ENCODE measurements at places on chromosomes 7 and 10.

GRCh38 chr7:96330193-96330592 is 8.3 kb upstream of the SLC25A13 start:
- DNase-seq: peak; percentile 90

- DNase-seq: no peak
These were observed 136.0 kb upstream of the WDR11 start for GRCh38 chr10:120715171-120715570.

DNA sequence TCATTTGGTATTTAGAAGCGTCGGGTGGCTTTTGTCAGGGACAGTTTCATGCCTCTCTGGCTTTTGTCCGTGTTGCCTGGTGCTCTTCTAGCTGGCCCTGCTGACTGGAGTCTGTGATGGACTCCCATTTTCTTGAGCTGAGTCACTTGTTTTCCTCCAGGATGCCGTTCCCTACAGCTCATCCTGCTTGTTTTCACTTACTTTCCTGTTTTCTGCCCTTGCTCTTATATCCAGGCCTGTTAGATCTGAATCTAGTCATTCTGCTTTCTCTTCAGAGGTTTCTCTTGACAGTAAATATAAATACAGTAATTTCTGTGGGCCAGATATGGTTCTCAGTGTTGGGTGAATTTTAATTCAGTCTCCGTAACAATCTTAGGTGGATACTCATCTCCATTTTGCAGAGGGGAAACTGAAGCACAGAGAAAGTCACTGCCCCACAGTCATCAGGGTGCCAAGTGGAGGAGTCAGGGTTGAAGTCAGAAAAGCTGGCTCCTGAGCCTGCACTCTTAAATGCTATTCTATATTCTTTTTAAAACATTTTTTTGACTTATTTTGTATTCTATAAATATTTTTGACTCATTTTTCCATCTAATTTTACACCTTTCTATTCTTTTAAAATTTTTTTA is 85.4 kb downstream of the CCNY start:
- DNase-seq: peak; percentile 91

DNA sequence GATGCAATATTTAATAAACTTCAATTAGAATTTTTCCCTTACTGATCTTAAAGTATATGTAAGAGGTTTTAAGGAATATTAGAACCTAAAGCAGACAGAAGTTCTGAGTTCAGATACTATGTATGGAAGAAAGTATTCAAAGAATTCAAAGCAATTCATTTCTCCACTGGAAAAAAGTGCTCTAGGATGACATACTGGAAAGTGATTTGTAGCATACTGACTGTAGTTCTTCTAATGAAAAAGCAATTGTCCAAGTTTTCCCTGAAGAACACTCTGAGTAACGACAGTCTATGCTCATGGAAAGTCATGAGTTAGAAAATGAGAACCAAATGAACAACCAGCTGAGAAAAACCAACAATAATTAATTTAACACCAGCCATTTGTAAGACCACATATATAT is 180.8 kb upstream of the SLC26A5 start:
- no peak for DNase-seq

GRCh38 chr7:26101361-26102151 is 50.4 kb upstream of the NFE2L3 start:
- no peak for DNase-seq

GRCh38 chr7:154598864-154599263 is 404.1 kb downstream of the PAXIP1 start:
- DNase-seq: no peak

DNA sequence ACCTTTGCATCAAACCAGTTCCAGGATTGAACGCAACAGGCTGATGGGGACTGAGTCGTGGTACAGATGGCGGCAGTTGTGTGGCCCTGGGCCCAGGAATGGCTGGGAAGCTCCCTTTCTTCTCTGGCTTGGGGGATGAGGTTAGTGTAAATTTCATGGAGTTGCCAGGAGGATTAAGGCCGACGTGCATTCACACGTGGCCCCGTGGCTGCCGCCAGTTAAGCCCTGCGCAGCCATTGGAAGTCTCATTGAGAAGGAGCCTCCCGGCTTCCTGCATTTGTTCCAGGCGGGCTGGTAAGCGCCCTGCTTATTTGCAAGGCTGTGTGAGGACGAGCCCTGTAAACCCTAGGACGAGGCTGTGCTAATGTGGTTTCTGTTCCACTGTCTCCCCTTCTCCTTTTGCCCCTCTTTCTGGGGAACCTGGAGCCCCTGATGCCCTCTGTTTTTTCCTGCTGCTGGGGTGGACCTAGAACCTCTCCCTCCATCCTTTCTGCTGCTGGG is 174.7 kb upstream of the TNRC18 start:
- DNase-seq: no peak

- DNase-seq: peak; percentile 46
These were observed 106.1 kb downstream of the PRKCQ start for GRCh38 chr10:6473901-6474370.

DNA sequence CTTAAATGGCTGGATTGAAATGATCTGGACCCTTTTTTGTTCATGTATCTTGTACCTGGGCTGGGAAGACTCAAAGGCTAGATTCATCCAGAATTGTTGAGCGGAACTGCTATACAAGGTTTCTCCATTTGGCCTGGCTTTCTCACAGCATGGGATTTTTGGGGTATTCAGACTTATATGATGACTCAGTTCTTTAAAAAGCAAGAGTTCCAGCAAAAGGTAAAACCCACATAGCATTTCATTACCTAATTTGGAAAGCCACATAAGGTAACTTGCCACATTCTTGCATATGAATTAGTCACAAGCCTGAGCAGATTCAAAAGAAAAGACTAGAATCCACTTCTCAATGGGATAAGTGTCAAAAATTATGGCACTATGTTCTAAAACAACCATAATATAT is 137.4 kb downstream of the HGF start:
- peak; percentile 74 for DNase-seq

DNA sequence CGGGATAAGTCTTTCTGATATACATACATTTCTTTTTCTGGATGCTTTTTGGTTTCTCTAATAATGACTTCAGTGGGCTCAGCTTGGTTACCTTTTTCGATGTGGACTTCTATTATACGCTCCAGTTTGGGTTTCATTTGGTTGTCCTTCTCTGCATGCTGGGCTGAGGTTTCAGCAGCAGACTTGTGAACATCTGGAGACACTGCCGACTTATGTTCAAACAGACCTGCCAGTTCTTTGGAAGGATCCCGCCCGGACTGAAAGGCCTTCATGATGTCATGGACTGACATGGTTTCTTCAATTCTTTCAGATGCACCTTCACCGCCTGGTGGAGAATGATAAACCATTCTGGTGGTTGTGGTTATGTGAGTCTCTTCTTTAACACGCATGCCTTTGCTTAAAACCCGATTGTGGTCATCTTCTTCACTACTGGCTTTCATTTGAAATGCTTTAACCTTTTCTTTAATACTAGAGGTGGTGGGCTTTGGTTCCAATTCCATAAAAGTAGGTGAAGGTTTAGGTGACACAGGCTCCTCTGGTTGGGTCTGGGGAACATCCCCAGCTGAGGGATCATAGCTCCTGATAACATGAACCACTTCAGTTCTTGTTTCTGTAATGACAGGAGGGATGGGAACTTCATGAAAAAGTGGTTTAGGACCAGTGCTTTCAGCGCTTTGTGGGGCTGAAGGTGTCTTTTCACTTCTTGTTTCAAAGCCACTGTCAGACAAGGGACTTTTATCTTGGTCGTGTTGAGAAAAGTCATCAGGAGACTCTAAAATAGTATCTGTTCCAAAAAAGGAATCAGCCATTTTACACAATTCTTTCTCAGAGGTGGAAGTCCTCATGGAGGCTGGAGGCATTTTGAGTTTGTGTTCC is 167.7 kb upstream of the CCDC6 start:
- DNase-seq: no peak

DNA sequence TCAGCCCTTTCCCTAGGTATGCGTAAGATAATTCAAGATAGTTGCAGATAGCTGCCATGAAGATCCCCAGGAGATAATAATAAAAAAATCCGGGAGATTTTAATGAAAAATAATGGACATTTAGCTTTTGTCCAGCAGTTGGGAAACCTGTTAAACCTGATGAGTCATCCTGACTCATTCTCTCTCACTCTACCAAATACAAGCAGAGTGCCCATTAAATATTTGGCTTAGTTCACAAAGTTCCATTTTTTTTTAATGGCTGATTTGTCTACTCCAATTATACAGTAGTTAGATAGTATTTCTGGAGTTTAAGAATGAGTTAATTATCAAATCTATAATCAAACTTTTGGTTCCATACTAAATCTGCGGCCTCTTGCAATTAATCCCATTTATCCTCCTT is 2.1 kb upstream of the SHTN1 start:
- peak; percentile 80 for DNase-seq

DNA sequence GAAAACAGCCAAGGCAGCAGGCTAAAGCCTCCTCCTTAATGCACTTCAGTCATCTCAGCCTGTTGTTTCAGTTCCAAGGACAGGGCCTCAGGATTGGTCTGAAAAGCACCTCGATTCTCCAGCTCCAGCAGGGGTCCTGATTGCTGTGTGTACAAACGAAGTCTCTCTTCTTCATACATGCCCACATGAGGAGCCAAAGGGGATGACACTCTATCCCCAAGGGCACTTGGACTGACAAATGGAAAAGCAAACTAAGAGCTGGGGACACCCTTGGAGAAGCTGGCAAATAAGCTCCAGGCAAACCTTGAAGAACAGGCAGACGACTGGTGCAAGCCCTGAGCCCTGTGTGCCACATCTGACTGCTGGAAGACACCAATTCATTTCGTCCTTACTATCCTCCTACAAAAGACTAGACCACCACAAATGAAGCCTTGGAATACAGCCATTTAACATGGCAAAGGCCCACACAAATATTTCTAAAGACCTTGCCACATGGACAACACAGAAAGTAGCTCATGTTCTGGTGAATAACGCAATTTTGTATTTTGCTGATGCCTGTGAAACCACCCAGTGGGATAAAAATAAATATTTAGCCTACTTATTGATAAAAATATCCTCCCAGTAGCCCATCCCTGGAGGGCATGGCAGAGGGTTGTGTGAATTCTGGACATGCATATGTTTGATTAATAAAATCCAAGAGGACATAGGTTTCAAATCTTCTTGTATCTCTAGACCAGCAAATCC is 61.9 kb downstream of the PARD3 start:
- DNase-seq: no peak

- DNase-seq: peak; percentile 55
These were observed 20.3 kb upstream of the GNA12 start for GRCh38 chr7:2864204-2864985.

Measured in epithelial cell of esophagus (primary cell).